ENCODE measurements at places on chromosomes 1 and 21.
A peak's percentile ranks its signal among the peaks of the same experiment; 100 is the strongest.

- H3K27ac ChIP-seq = peak overlapping the region; percentile 99
- no peaks in the 10 kb centered on the region for H3K27me3 ChIP-seq
- H3K4me1 ChIP-seq = peaks cover 11% of the 10 kb centered on the region
- no peak for DNase-seq
- H3K36me3 ChIP-seq = peaks cover 8% of the 10 kb centered on the region
Observed at GRCh38 chr1:8422510-8423268, 104.8 kb downstream of the SLC45A1 start.

DNA sequence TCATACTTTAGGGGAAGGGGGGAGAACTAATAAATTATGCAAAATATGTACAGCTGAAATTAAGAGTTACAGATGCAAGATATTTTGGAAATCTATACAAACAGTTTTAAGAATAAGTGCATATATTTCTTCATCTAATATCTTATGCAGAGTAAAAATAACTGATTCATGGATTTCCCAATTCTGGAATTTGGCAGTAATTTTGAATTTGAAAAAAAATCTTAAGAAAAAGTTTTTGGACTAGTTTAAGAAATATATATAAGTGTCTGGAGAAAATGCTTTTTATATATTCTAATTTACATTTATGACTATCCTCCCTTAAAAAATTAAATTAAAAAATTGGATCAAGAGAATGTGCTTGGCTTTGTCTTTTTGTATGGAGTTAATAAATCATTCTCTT, 474.3 kb downstream of the BRINP3 start:
- H3K27me3 ChIP-seq = no peaks in the 10 kb centered on the region
- DNase-seq = no peak
- H3K36me3 ChIP-seq = no peaks in the 10 kb centered on the region
- no peak overlapping the region for H3K4me3 ChIP-seq

DNA sequence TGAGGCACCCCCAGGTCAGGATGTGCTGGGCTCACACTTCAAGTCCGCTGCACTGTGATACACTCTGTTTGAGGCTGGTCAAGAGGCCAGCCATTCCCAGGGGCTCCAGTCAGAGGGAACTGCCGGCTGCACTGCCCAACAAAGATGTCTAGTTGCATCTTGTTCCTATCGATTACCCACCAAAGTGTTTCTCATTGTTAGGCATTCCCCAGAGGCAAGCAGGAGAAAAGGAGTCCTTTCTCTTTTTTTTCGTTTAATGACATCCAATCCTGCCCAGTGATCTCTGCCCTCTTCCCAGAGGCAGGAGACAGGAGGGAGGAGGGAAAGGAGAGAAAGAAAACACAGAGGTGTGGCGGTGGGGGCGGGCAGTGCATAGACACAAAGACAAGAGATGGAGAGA, 150.4 kb downstream of the OMA1 start:
- H3K4me1 ChIP-seq = no peaks in the 10 kb centered on the region
- no peak overlapping the region for H3K4me3 ChIP-seq
- no peaks in the 10 kb centered on the region for H3K27me3 ChIP-seq
- DNase-seq = no peak
- no peaks in the 10 kb centered on the region for H3K36me3 ChIP-seq
- no peak overlapping the region for H3K27ac ChIP-seq

GRCh38 chr21:45635271-45636151, 8.0 kb upstream of the PCBP3 start:
- no peaks in the 10 kb centered on the region for H3K27me3 ChIP-seq
- no peak overlapping the region for H3K27ac ChIP-seq
- H3K4me1 ChIP-seq = no peaks in the 10 kb centered on the region
- DNase-seq = no peak

DNA sequence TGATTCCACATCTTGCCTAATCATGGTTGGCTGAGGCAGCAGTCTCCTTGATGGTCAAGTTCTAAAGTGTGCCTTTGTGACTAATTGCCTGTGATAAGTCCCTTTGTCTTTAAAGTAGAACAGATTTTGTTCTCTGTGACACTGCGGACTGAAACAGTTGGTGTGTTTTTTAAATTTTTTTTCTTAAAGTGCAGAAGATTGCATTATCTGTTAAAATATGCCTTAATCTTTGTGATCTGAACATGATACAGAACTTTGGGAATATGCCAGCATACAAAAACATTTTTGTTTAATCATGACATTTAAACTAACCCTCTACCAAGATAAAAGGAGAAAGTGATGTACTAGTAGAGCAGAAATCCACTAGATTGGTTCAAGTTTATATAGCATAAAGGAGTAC, 1260.6 kb upstream of the ADGRL2 start:
- H3K36me3 ChIP-seq = no peaks in the 10 kb centered on the region
- H3K27me3 ChIP-seq = no peaks in the 10 kb centered on the region
- no peak for DNase-seq
- H3K4me1 ChIP-seq = no peaks in the 10 kb centered on the region
- no peak overlapping the region for H3K27ac ChIP-seq

DNA sequence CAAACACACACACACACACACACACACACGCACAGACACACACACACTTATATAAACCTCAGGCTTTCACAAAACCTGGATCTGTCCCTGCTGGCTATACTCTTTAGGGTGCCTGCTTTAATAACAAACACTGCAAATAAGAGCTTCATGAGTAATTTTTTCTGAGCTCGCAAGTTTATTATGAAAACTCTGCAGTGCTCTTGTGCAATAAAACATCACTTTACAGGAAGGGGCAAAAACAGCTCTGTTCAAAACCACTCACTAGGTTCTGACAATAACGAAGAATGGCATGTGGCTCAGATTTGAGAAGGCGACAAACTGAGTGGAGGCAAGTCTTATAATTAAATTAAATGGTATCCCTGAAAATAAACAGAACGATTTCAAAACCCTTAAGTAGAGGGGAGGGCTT, 42.6 kb upstream of the CTPS1 start:
- H3K27me3 ChIP-seq = no peaks in the 10 kb centered on the region
- DNase-seq = no peak
- H3K36me3 ChIP-seq = no peaks in the 10 kb centered on the region
- no peak overlapping the region for H3K4me3 ChIP-seq

DNA sequence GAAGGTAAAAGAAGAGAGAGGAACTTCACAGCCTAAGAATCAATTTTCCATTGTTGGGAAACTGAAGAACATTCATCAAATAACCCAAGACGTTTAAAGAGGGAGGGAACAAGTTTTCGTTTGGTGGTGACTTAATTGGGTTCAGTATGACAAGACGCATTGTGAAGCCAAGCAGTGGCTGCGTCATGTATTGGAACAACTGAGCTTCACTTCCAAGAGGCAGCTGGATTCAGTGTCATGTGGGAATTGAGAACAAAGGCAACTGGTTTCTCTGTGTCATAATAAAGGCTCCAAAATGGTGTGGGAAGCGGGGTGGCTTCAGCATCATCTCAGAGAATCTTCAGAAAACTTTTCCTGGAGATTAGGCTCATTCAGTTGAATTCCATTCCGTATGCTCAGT, 29.8 kb upstream of the RC3H1 start:
- H3K36me3 ChIP-seq = no peaks in the 10 kb centered on the region
- H3K27me3 ChIP-seq = no peaks in the 10 kb centered on the region
- no peak for DNase-seq
- H3K4me1 ChIP-seq = no peaks in the 10 kb centered on the region
- H3K4me3 ChIP-seq = no peak overlapping the region

- H3K27me3 ChIP-seq = no peaks in the 10 kb centered on the region
- H3K4me3 ChIP-seq = no peak overlapping the region
- no peaks in the 10 kb centered on the region for H3K36me3 ChIP-seq
- no peak for DNase-seq
Observed at GRCh38 chr1:64228167-64228957, 24.9 kb downstream of the UBE2U start.

GRCh38 chr1:214615109-214615508, 12.1 kb downstream of the CENPF start:
- no peaks in the 10 kb centered on the region for H3K27me3 ChIP-seq
- no peak overlapping the region for H3K27ac ChIP-seq
- no peaks in the 10 kb centered on the region for H3K36me3 ChIP-seq

DNA sequence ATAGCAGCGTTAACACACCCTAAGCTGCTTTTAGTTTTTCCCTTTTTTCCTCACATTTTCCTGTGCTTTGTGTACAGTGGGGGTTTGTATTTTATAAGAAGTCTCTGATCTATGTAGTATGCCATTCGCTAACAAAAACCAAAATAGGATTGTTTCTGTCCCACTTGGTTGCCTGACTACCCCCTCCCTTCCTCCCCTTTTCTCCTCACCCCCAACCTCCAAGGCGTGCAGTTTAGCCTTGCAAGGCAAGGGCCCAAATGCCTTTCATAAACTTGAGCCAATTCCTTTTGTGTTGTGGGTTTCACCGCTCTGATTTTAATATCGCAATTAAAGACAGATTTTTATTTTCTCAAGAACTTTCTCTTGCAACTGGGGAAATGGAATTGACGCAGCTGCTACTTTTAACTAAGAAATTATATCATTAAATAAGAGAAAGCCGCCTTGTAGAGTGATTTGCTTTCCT, 276.9 kb downstream of the TM2D1 start:
- no peaks in the 10 kb centered on the region for H3K27me3 ChIP-seq
- peak overlapping the region; percentile 83 for H3K27ac ChIP-seq
- H3K4me3 ChIP-seq = no peak overlapping the region
- H3K4me1 ChIP-seq = peaks cover 25% of the 10 kb centered on the region

DNA sequence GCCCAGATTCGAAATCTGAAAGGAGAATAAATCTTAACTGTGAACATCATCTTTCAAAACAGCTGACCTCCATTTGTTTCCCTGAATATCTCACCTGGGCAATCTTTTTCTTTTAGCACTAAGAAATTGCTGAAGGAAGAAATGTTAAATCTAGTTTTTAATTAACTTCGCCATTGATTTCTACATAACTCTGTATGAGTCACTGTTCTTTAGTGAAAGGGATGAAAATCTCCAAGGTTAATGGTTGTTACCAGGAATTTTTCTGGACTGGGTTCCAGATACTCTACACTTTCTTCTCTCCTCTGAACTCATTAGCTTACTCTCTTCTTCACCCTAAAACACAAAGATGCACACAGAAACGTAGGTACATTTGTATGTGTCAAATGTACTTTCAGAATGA, 235.7 kb downstream of the BACH1 start:
- no peak overlapping the region for H3K4me3 ChIP-seq
- no peaks in the 10 kb centered on the region for H3K4me1 ChIP-seq
- no peaks in the 10 kb centered on the region for H3K36me3 ChIP-seq
- DNase-seq = no peak

DNA sequence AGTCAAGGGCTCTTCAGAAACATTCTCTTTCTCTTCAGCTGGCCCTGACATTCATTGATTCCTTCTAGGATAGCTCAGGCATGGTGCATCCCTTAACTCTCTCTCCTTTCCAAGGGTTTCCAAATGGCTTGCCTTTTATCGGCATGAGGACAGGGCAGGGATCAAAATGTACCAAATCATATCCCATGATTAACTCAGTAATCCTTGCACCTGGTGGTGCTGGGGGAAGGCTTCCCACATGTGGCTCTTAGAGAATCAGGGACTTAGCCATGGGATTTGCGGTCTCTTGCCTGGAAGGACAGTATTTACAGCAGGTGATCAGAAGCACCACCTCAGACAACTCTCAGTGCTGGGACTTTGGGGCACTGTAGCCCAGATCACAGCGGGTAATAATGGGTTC, 46.2 kb upstream of the EDEM3 start:
- no peaks in the 10 kb centered on the region for H3K27me3 ChIP-seq
- no peak overlapping the region for H3K4me3 ChIP-seq

- H3K27me3 ChIP-seq = no peaks in the 10 kb centered on the region
- no peak for DNase-seq
- no peak overlapping the region for H3K27ac ChIP-seq
Observed at GRCh38 chr21:35201799-35202198, 152.7 kb upstream of the RUNX1 start.
